ENCODE measurements at places on chromosomes 3 and 15. TPM values are rescaled to one million over a fixed set of nuclear protein-coding genes. Genes with fewer than 3 reads are reported as not detected.

DNA sequence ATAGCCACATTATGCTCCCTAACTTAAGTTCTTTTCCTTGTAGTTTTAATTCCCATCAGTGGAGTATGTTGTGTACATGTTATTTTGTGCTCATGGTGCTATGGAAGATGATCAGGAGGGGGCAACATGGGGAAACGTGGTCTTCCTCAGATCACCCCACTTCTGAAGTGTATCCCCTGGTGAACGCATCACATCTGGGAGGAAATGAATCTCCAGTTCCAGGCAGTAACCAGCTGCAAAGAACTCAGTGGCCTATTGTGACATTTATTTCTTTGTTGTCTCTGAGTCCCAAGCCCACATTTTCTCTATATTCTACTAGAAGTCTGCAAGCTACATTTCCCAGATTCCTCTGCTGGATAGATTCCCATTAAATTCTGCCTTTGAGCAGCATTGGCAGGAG is 217.0 kb downstream of the SATB1 start:
- no peak for DNase-seq

GRCh38 chr3:133868758-133869475 is 26.8 kb downstream of the RAB6B start:
- DNase-seq = no peak

DNA sequence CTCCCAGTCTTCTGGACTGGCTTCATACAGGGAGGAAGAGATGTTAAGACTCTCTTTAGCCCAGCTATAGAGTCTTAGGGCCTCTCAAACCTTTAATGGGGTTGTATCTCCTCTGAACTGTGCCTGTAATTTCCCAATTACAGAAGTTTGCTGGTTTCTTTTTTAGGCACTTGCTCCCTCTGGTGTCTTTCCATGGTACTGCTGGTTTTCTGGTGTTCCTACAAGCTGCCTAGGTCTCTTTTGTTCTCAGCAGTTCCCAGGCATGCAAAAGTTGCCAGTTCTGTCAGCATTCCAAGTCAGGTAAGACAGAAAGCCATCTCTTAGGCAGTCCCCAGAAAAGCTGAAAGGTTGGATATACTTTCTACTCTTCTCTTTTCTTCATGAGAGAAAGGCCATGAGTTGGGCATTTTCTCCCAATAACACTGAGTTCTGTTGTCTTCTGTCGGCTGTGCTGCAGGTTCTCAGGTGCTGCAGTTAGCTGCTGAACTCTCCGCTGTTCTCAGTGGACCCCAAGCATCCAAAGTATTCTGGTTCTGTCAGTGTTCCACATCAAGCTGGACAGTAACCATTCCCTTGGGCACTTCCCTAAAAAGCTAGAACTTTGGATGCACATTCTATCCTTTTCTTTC is 54.4 kb upstream of the EHHADH start:
- DNase-seq = peak; percentile 48

SLC9A9 gene
- 2.9 TPM for polyA plus RNA-seq

KNL1 gene
- polyA plus RNA-seq = 4.7 TPM

MKRN2OS gene
- polyA plus RNA-seq = 4.0 TPM

- DNase-seq = no peak
These were observed 70.5 kb downstream of the LRTM1 start for GRCh38 chr3:54857343-54857742.

DNA sequence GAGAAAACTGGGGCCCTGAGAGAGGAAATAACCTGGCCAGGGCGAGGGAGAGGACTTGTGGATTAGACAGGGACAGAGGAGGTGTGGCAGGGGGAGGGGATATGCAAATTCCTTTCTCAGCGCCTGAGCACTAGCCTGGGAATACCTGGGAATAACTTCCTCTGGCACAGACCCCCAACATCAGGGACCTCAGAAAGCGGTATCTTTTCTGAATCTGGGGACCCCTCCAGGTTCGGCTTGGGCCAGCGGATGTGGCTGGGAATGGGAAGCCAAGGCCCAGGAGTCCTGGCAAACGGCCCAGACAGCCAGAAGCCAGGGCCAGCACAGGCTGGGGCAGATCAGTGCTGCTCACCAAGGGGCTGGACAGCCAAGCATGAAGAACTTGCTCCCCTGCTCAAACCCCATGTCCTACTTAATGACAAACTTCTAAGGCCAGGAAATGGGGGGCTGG is 9.2 kb upstream of the ACSBG1 start:
- no peak for DNase-seq

DNA sequence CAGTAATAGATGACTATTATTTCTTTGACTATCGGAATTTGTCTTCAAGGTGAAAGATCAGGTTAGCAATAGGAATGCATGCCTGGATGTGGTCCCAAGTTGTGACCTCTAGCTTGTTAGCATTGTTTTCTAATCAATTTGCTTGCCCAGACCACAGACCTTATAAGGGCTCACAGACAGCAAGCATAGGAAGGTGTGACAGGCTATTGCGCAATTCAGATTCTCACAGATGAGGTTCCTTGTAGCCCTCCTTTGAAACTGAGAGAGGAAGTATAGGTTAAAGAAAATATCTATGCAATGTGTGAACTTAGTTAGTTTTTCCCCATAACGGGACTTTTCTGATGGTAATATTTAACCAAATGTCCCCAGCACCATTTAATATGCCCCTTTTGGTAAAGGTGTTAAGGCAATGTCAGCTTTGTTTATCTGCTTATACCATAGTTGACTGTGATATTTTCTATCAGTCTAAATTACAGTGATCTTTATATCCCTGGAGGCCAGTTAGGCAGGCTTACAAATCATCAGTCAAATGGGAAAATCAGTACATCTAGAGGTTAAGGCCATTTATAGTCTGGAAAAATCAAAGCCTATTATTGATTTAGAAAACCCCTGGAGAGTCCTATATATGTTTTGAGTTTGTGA is 168.1 kb upstream of the MBNL1 start:
- no peak for DNase-seq

SIDT1 gene
- 0.12 TPM for polyA plus RNA-seq

- DNase-seq = no peak
These were observed 52.4 kb downstream of the TRIM69 start for GRCh38 chr15:44788748-44789147.

GRCh38 chr3:121970047-121970446 is 52.0 kb downstream of the ILDR1 start:
- no peak for DNase-seq

NR1I2 gene
- not detected for polyA plus RNA-seq

- no peak for DNase-seq
These were observed 125.2 kb downstream of the CNTN3 start for GRCh38 chr3:74489050-74489792.

DNA sequence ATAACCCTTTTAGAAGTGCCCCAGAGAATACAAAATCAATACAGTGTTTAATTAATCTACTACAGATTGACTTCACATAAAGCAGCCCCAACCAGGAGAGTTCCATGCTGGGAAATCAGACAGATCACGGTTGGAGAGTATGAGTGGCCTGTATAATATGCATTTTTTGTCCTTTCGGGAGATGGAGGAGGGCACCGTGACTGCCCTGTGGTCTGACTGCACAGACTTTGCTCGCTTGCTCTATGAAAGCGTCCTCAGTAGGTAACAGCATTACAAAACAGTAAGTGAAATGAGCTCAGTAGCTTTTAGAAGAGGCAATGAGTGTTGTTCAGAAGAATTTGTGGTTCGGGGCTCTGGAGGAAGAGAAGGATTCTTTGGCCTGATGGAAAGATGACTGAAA is 34.2 kb upstream of the SKIL start:
- no peak for DNase-seq

GRCh38 chr3:47096959-47097358 is 67.0 kb downstream of the SETD2 start:
- no peak for DNase-seq

MESP1 gene
- polyA plus RNA-seq = 0.05 TPM

GRCh38 chr15:98794748-98795147 is 146.4 kb downstream of the IGF1R start:
- DNase-seq = no peak

- no peak for DNase-seq
These were observed 149.0 kb downstream of the USP13 start for GRCh38 chr3:179801856-179802255.

PLCD1 gene
- 26.0 TPM for polyA plus RNA-seq

DPPA4 gene
- not detected for polyA plus RNA-seq

- DNase-seq = no peak
These were observed 12.1 kb downstream of the NR2F2 start for GRCh38 chr15:96342406-96343112.

SLCO2A1 gene
- polyA plus RNA-seq = 0.93 TPM

- no peak for DNase-seq
These were observed 681 bp downstream of the PIK3CB start for GRCh38 chr3:138833899-138834595.

TMC3 gene
- not detected for polyA plus RNA-seq

Measured in keratinocyte (primary cell).